ENCODE measurements at places on chromosomes 7 and 10. TPM values are rescaled to one million over a fixed set of nuclear protein-coding genes. Genes with fewer than 3 reads are reported as not detected.
A peak's percentile ranks its signal among the peaks of the same experiment; 100 is the strongest.

DNA sequence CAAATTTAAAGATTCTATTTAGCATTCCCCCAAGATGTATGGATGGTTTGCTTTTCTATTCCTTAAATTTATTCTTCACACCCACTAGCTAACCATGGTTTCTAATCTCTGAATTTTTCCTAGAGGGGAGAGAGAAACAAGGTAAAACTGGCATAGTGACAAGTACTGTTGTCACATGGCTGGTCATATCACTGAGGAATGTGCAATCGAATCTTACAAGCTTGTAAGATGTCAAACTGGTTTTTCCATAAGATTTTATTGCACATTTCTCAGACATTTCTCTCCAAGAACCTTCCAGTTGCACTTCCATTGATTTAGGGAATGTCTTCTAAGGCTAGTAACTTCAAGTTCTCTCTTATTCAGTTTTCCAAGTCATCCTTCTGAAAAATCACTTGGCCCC is 89.8 kb downstream of the MBL2 start:
- no peak for DNase-seq

- DNase-seq, result no peak
These were observed 214.5 kb upstream of the CNTNAP2 start for GRCh38 chr7:145902123-145902522.

- DNase-seq, result no peak
These were observed 13.9 kb downstream of the TAX1BP1 start for GRCh38 chr7:27753863-27754262.

The ADO gene
- 18.5 TPM for total RNA-seq

The PNLIPRP3 gene
- not detected for total RNA-seq

DNA sequence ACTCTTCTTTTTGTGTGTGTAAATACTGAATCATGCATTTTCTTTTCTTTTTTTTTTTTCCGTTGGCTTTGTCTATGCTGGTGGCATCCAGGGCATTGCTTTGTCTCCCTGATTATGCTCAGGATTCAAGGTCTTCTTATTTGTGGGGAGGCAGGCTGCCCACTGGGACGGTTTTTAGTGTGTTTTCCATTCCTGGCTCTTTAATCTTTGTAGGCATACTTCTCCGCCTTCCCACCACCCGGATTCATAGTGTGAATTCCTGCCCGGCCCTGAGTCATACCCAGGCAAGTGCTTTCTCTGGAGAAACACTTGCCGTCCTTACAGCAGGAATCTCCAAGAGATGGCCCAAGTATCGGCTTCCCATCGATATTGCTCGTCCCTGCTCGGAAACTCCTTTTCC is 5.2 kb downstream of the ZNF655 start:
- DNase-seq, result no peak

The DTX2 gene
- 35.0 TPM for total RNA-seq

The A1CF gene
- total RNA-seq, result 0.29 TPM

GRCh38 chr7:131487217-131487616 is 69.2 kb downstream of the PODXL start:
- DNase-seq, result no peak

The LRRC18 gene
- total RNA-seq, result not detected

GRCh38 chr10:77052593-77052992 is 585.0 kb downstream of the KCNMA1 start:
- no peak for DNase-seq

- no peak for DNase-seq
These were observed 108.9 kb upstream of the ZMIZ1 start for GRCh38 chr10:78959924-78960285.

- DNase-seq, result no peak
These were observed 29.1 kb downstream of the CELF2 start for GRCh38 chr10:11046776-11047160.

The CFAP70 gene
- total RNA-seq, result 2.5 TPM

DNA sequence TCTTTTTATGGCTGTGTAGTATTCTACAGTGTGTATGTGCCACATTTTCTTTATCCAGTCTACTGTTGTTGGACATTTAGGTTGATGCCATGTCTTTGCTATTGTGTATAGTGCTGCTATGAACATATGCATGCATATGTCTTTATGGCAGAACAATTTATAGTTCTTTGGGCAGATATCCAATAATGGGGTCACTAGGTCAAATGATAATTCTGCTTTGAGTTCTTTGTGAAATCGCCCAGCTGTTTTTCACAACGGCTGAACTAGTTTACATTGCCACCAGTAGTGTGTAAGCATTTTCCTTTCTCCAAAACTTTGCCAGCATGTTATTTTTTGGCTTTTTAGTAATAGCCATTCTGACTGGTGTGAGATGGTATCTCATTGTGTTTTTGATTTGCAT is 214.8 kb upstream of the TMEM229A start:
- no peak for DNase-seq

DNA sequence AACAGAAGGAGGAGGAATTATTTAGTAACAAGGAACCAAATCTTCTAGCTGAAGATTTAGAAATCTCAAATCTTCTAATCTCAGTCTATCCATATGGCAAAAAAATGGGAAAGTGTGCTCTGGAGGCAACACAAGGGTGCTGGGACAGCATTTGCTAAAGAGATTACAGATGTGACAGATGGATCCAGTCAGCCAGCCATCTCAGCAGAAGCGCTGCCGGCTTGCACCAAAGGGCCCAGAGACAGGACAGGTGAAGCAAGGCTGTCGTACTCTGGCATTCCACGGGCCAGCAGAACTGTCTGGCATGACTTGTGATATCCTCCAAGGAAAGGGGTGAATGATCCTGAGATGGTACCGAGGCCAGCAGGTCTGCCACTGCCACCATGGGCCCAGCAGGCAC is 45.7 kb upstream of the GJD4 start:
- DNase-seq, result no peak

- no peak for DNase-seq
These were observed 435.7 kb upstream of the GALNT17 start for GRCh38 chr7:70696201-70696754.

The BCL7B gene
- 80.1 TPM for total RNA-seq

The IKZF1 gene
- 22.0 TPM for total RNA-seq

The PNLIP gene
- total RNA-seq, result 1.5 TPM

DNA sequence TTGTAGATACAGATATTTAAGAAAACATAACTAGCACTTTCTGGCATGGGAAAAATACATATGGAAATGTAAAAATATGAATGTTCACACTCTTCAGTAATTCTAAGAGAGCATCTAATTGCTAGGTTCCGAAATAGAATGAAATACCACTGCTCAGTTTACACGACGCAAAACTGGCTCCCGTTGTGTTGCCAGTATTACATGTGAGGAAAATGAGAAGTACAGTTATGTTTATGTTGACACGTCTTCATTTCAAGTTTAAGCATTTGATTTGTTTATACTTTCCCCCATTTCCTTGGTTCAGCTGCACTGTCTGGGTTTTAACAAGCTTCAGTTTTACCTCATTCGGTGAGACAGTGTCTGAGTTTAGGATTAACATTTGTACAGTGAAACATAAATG is 275.8 kb upstream of the SEMA3D start:
- no peak for DNase-seq

DNA sequence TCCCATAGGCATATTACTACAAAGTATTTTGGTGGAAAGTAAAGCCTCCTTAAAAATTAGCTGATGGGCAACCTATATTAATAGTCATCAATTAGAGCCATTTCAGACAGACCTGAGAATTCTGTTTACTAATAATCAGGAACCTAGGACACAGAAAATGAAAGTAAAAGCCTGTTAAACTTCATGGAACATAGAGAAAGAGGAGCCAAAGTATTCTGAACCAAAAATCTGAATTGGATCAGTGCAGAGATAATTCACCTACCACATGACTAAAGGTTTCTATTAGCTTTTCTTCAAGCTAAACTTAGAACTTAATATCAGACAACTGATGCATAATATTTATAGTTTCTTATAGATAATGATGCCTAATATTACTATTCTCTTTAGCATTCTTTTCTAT is 204.5 kb upstream of the RHOBTB1 start:
- DNase-seq, result no peak

- DNase-seq, result no peak
These were observed 874 bp downstream of the BAIAP2L1 start for GRCh38 chr7:98399890-98400541.

DNA sequence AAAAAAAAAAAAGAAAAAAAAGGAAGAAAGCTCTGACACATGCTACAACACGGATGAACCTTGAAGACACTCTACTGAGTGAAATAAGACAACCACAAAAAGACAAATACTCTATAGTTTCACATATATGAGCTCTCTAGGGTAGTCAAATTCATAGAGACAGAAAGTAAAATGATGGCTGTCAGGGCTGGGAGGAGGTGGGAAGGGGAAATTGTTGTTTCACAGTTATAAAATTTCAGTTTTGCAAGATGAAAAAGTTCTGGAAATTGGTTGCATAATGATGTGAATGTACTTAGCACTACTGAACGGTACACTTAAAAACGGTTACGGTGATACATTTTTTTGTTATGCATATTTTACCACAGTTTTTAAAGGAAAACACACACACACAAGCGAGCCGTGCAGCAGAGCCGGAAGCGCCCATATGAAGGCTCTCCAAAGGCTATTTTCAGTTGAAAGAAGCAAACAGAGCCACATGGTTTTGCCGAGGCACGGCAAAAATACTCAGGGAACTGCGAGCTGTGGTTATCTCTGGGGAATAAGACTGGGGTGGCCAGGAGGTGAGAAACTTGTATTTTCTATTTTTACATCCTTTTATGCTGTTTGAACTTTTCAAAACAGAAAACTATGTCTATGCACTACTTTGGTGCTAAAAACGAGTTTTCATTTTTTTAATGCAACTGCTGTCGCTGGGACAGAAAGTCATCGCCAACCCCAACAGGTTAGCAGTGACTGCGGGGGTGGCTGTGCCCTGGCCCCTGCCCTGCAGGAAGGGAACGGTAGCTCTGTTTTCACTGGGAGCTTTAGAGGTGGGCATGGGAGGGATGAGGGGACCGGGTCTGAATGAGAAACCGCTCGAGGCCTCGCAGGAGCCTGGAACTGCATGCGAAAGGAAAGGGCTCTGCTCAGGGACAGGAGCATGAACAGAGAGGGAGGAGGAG is 132.9 kb downstream of the OAT start:
- peak; percentile 62 for DNase-seq

Measured in mesenteric fat pad (tissue), 1 donor.